Urinary bladder (tissue), 4 donors: ENCODE measurements at places on chromosomes 7 and 10.

GRCh38 chr7:159195946-159196345 is 51.3 kb upstream of the VIPR2 start:
- no peak for DNase-seq

DNA sequence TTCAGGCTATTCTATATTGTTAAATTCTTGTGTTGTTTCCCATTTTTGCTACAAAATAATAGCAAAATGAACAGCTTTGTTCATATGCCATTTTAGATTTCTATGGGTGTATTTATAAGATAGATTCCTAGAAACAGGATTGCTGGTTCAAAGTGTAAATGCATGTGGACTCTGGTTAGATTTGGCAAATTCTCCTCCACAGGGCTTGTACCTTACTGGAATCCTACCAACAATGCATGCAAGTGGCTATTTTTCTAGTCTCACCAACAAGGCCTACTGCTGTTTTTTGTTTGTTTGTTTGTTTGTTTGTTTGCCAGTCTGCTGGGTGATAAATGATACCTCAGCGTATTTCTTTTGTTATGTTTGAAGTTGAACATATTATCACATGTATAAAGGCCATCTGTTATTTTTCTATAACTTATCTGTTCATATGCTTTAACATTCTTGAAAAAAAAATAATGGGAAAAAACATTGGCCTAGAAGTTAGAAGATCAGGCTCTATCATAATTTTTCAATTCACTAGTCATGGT is 87.1 kb upstream of the AHR start:
- no peak for DNase-seq

- DNase-seq = no peak
Observed at GRCh38 chr10:51915031-51915542, 215.7 kb upstream of the CSTF2T start.

GRCh38 chr10:112279433-112279832 is 3.8 kb upstream of the TECTB start:
- no peak for DNase-seq

GRCh38 chr10:113486531-113486930 is 66.3 kb upstream of the HABP2 start:
- no peak for DNase-seq

GRCh38 chr10:44981172-44982113 is 2.8 kb upstream of the DEPP1 start:
- no peak for DNase-seq

DNA sequence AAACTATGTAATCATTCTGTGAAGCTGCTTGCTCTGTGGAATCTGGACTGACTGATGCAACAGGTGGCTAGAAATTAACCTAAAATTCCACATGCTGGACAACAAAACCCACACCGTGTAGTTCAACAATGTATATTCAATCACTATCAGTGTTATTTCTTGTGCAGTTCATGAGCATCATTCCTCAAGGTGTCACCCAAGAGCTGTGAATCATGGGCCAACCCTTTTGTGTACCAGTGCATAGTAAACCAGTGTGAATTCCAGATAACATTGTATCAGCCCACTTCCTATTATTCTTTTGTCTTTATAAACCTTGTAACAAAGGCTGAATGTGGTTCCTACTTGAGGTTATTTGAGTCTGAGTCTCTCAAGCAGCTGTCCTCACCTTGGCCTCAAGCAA is 905.2 kb upstream of the ZNF722 start:
- no peak for DNase-seq

DNA sequence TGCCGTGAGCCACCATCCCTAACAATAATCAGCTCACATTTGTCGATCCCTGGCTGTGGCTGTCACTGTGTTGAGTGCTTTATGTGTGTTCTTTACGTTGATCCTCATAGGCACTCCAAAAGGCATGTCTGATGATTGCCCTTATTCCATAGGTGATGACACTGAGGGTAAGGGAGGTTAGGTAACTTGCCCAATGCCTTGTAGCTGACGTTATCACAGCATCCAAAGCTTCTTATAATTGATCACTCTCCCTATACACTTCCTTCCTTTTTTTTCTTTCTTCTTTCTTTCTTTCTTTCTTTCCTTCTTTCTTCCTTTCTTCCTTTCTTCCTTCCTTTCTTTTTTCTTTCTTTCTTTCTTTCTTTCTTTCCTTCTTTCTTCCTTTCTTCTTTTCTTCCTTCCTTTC is 41.9 kb upstream of the SMARCD3 start:
- no peak for DNase-seq

DNA sequence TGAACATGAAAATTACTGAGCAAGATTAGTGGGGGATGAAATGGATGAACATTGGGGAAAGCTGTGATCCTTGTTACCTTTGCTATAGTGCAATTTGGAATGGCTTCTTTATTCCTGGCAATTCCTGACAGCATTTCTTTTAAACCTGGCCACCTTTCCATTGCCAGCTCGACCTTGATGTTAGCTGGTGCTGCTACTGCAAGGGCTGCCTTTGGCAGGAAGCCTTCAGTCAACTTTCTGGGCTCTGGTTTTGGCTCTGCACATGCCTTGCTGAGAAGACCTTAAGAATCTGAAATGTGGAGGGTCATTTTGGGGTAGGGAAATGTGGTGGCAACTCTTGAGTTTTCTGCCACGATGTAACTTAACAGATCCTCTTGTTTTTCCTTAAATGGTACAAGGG is 64.7 kb downstream of the KAT6B start:
- DNase-seq = no peak

DNA sequence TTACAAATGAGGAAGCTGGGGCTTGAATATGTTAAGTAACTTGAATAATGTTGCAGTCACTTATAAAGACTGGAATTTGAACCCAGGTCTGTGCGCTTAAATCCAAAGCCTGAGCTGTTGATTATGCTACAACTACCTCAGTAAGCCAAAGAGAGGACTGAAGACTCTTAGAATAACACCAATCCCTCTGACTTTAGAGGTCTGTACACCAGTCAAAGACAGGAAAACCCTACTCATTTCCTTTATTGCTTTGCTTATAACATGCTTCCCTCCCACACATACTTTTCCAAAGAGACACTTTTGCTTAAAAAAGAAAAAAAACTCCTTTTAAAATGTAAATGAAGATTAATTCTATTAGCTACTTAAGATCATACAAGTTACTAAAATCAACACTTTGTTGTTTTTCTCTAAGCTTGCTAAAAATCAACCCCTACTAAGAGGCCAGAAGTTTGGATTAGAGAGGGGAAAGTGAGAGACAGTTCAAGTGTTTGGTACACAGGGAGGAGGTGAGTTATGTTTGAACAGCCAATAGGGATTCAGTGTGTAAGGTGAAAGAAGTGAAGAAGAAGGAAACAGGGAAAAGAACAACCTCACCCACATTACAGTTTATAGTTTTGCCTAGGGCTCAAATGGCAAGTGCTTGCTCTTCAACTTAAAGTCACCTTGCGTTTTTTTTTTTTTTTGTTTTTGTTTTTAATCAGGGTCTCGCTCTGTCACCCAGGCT is 74.8 kb downstream of the MDH2 start:
- no peak for DNase-seq

DNA sequence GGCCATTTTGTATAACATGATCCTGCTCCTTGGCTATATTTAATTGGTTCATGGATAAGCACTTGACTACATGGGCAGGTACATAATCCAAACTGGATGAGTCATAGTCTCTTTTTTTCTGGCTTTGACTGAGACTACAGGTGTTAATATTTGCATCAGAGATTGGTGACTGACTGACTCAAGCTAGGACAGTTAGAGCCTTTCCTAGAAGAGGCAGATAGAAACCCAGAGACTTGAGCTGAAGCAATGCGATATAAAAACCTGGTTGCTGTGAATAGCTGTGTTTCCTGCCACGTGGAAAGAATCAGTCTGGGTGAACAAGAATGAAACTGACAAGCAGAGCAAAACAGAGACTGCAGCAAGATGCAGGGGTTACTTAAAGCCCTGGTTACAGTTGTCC is 81.0 kb downstream of the SAMD9 start:
- no peak for DNase-seq

DNA sequence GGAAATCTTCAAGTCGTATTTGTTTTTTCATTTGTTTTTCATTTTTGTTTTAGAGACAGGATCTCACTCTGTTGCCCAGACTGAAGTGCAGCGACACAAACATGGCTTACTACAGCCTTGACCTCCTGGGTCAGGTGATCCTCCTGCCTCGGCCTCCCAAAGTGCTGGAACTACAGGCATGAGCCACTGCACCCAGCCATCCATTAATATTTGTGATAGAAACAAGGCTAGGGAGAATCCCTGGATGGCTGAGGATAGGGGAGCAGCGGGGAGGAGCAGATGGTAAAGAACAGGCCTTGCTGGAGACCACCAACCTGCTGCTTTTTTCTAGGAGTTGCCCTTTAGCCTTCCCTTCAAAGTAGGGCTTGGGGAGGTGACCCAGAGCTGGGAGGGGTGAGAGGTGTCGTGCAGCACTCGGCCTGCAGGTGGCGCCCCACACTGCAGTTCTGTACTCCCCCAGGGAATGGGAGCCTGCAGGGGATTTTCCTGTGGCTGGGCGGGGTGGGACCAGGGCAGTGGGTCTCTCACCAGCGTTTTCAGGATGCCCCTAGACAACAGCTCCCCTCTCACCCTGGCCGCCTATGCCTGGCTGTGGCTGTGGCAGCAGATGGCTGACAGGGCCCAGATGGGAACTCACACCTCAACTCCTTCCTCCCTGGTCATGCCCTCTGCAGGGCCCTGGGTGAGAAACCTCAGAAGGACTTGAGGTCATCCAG is 12.6 kb upstream of the CDH23 start:
- DNase-seq = no peak

DNA sequence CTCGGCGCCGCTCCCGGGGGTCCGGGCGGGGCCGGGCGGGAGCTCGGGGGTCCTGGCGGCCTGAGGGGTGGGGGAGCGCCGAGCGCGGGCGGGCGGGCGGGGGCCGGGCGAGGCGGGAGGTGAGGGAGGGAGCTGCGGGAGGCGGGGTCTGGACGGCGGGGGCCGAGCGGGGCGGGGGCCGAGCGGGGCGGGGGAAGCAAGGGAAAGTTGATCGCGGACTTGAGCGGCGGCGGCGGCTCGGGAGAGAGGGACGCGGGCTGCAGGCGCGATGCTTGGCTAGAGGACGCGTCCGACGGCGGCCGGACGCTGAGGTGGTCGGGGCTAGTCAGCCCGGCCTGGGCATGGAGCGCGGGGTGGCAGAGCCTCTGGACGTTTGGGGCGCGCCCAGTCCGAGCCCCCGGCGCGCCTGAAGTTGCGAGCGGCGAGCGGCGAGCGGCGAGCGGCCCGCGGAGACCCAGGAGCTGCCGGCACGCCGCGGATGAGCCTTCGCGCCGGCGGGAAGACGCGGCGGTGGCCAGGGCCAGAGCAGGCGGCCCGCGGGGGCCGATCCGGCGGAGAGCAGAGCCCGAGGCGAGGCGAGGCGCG is at the start of gene CDH23:
CDH23 (plus strand) TSS at position 210 of the 585 bp plus-strand sequence. CDS start 42,912 bp downstream, outside the sequence.
- DNase-seq = no peak

DNA sequence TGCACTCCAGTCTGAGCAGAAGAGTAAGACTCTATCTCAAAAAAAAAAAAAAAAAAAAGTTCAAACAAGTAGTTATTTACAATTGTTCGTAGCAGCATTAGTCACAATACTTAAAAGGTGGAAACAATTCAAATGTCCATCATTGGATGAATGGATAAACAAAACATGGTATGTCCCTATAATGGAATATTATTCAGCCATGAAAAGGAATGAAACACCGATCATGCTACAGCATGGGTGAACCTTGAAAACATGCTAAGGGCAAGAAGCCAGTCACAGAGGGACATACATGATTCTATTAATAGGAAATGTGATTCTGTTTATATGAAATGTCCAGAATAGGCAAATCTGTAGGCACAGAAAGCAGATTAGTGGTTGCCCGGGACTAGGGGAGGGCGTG is 15.9 kb downstream of the DOCK1 start:
- no peak for DNase-seq

GRCh38 chr7:20653636-20654035 is 38.2 kb downstream of the ABCB5 start:
- DNase-seq = no peak

DNA sequence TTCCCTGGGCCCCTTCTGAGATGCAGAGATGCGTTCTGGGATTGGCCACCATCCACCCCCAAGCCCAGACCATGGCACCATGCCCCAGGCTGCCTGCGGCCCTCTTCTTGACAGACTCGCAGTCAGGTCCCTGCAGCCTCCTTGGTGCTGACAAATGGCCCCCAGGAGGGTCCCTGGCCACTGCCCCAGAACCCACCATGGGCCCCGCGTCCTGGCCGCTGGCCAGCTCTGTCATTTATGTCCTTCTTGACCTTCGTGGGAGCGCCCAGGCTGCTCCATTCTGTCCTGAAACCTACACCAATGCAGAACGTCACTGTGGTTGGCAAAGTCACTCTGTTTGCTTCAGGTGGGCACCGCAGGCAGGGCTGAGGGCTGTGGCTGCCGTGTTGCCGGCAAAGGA is 39.5 kb upstream of the SLC29A4 start:
- no peak for DNase-seq

DNA sequence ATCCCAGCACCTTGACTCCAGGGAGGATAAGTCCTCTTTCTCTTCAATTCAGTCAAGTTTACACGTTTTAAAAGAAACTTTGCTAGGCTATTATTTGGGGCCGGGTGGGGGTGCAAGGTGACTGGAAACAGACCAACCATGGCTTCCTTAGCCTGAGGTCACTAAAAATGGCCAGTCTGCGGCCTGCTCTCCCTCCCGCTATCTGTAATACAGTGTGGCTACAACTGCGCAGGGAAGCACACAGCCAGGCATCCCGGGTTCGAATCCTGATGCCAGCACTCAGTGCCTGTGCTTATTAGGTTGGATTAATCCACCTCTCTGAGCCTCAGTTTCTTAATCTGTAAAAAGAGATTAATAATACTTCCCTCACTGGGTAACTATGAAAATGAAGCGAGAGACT is 19.5 kb downstream of the ATP6V1F start:
- no peak for DNase-seq

DNA sequence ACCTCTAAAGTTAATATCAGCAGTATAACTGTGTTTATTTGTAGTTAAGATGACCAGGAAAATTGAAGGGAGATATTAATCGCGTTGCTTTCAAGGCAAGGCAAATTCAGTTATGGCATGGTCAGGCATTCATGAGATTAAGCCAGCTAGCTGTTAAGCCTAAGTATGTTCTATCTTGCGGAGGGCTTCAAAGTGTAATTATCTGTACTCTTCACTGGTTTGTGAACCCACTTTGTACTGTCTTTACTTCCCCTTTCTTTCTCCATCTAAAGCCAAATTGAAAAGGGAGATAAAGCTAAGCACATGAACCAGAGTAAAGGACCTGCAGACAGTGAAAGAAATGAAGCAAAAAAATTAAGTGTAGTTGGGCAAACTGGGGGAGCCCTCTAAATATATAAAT is 483.1 kb upstream of the NRP1 start:
- DNase-seq = no peak

DNA sequence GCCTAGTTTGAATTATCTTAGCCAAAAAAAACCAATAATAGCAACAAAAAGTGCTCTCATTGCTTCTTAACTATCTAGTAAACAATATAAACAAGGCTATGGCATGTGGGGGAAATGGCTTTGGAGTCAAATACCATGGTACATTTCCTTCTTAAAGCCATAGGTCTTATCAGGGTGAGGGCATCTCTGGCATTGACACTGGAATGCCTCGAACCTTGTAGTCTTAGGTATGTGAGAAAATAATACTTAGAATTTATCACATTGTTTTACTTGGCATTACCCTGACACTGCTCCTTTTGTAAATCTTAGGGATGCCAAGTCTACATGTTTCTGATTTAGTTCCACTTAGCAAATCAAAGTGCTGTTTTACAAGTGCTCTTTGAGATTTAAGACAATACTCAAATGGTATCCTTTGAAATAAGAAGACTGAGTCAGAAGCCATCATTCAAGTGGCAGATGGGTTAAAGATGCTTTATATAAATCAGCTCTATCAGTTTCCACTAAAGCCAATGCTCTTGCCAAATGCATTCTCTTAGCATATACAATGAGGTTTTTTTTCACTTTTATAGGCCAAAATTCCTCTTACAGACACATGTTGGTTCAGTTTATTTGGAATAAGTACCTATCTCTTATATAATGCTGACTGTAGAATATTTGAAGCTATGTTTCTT is 155.2 kb downstream of the HPSE2 start:
- DNase-seq = no peak
